Aorta (tissue), 5 donors: ENCODE measurements at places on chromosomes 16 and 17. TPM values are rescaled to one million over a fixed set of nuclear protein-coding genes. Genes with fewer than 3 reads are reported as not detected.

GRCh38 chr16:75209944-75210343 lies 3.0 kb upstream of the CTRB2 start:
- DNase-seq, result no peak

- peak; percentile 58 for DNase-seq
Observed at GRCh38 chr16:66315210-66315825, 51.2 kb upstream of the CDH5 start.

DNA sequence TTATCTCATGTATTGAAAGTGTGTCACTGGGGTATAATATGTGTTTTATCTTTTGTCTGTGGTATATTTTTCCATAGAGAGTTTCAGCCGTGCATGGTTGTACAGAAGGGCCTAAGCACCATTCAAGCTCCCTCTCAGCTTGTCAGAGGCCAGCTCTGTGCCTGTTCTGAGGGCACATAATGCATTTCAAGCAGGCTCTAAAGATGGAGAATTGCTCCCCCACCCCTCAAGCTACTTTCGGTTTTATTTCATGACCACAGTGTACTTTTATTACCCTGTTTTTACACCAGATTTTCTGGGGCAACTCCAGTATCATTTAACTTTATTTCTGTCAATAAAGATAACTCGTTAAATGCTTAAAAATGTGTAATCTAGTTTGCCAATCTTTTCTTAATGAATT lies 131.7 kb downstream of the SHISA6 start:
- DNase-seq, result no peak

GRCh38 chr17:77863814-77864161 lies 94.7 kb upstream of the TNRC6C start:
- peak; percentile 77 for DNase-seq

- no peak for DNase-seq
Observed at GRCh38 chr17:72872396-72872795, 220.1 kb downstream of the SLC39A11 start.

- DNase-seq, result no peak
Observed at GRCh38 chr17:9336817-9337216, 238.8 kb downstream of the STX8 start.

GRCh38 chr16:75389096-75389690 lies 44.1 kb downstream of the CFDP1 start:
- no peak for DNase-seq

GRCh38 chr17:72122765-72123529 lies 2.1 kb downstream of the SOX9 start:
- DNase-seq, result peak; percentile 78

DNA sequence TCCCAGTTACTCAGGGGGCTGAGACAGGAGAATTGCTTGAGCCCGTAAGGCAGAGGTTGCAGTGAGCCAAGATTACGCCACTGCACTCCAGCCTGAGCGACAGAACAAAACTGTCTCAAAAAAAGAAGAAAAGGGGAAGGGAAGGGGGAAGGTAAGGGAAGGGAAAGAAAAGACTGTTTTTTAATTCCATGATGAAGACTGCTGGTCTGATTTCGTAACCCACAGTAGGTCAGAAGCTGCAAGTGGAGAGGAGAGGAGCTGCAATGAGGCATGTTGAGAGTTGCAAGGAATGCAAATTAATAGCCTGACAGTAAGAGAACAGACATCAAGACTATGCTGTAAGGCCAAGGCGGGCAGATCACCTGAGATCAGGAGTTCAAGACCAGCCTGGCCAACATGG lies 33.3 kb downstream of the HELZ start:
- DNase-seq, result no peak

- no peak for DNase-seq
Observed at GRCh38 chr16:48870141-48870540, 260.2 kb upstream of the N4BP1 start.

DNA sequence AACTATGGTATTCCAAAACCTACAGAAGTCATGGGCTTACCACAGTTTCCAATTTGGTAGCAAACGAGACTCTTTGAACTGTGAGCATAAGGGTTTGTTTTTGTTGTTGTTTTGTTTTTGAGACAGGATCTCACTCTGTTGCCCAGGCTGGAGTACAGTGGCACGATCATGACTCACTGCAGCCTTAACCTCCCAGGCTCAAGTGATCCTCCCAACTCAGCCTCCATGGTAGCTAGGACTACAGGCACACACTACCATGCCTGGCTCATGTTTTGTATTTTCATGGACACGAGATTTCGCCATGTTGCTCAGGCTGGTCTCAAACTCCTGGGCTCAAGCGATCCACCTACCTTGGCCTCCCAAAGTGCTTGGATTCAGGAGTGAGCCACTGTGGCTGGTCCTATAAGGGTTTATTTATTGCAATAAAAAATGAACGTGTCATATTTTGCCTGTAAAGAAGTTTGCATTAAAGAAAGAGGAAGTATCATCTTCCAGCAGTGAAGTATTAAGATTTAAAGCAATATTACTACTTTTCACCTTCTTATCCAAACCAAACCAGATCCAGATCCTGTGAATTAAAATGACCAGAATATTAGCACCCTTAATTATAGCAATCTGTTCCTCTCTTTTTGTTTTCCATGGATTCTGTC lies 37.2 kb downstream of the KCNJ2 start:
- no peak for DNase-seq

DNA sequence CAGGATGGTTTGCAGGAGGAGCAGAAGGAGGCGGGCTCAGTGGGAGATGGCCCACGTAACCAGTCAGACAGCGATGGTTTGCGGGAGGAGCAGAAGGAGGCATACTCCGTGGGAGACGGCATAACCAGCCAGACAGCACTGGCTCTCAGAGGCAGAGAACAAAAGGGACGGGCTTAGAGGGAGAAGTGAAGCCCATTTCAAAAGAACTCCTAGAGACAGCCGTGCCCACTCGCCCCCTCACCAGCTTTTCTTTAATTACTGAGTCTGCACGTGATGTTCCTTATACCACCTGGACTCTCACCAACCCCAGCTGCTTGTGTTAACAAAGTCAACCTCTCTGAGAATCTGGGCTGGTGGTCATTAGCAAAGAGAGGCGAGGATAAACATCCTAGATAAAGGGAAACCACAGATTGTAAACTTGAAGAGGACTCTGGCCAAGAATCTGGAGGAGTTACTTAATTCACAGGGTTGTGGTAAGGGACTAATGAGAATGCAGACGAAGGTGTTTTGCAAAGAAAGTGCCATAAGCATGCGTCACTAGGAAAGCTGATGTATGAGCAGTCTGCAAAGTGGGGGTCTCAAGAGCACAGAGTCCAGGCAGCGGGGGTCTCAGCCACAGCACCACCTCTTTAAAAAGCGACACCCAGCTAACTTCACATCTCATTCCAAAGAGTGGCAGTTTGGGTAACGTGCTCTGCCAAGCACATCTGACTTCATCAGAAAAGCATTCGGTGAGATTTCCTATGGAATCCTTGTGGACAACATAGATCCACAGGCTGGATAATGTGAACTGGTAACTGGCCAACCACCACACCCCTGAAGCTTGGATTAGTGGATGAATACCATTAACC lies 51.7 kb downstream of the NXN start:
- no peak for DNase-seq

- DNase-seq, result no peak
Observed at GRCh38 chr16:31080035-31080629, 5.9 kb downstream of the ZNF646 start.

DNA sequence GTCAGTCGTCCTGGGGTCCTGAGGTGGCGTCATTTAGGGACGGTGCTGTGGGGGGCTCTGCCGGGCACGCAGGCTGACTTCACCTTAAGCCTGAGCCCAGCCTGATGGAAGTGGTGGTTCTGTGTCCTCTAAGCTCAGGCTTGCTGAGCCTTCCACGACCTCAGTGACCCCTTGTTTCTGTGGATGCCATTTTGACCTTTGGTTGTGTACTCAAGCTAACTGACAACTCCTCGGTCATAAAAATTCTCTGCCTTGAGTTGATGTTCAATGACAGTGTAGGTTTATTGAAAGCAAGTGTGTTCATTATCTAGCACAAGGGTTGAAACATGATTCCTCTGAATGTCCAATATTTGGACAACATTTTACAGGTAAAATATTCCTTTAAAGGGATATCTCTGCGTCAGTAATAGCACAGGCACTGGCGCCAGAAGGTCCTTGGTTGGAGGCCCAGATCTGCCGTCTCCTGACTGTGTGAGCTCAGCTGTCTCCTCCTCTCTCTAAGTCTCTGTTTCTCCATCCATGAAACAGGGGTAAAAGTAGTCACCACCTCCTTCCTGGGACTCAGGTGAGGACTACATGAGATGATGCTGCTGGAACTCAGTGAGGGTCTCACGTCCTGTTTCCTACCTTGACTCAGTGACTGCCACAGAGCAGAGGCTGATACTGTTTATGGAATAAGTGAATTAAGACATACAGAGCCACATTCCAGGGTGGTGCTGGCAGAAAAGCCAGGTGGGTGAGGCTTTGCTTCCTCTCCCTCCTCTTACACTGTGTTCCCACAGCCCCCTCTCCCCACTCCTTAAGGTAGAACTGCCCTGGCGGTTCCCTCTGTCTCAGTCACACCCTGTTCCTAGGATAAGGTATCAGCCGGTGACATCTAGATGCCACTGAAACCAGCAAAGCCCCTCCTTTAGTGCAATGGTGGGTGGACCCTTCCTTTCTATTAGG lies 75.7 kb downstream of the IRF8 start:
- DNase-seq, result no peak

GRCh38 chr16:82264756-82265155 lies 94.7 kb upstream of the MPHOSPH6 start:
- no peak for DNase-seq

DNA sequence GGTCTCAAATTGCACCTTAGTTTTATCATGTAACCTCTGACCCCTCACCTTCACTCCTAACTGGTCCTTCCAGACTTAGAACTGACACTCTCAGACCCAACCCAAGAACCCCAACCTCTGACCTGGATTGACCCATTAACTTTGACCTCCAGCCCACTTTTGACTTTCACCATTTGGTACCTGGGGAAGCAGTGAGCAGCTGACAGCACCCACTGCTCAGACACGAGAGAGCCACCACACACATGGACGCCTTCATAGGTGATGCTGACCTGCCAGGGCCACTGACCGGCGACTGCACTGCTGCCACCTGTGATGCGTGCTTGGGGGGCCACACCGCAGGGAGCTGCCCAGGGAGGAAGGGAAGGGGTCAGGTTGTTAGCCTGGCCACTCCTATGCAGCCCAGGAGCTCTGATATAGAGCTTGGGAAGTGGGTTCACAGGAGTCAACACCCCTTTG lies 2.5 kb downstream of the PRSS8 start:
- no peak for DNase-seq

The TMC7 gene
- total RNA-seq, result 1.4 TPM

The MYCBPAP gene
- 1.3 TPM for total RNA-seq

The ULK2 gene
- total RNA-seq, result 28.9 TPM

The MMP28 gene
- 6.4 TPM for total RNA-seq

The DECR2 gene
- total RNA-seq, result 15.9 TPM

The TEKT5 gene
- 0.29 TPM for total RNA-seq

The SEZ6L2 gene
- total RNA-seq, result 0.71 TPM
